ENCODE measurements at places on chromosomes 16 and 17.

GRCh38 chr17:38418062-38418692, 10.1 kb upstream of the ARHGAP23 start:
- H3K27me3 ChIP-seq = peaks cover 29% of the 10 kb centered on the region
- H3K27ac ChIP-seq = no peak overlapping the region
- no peak overlapping the region for H3K4me3 ChIP-seq
- no peaks in the 10 kb centered on the region for H3K36me3 ChIP-seq

DNA sequence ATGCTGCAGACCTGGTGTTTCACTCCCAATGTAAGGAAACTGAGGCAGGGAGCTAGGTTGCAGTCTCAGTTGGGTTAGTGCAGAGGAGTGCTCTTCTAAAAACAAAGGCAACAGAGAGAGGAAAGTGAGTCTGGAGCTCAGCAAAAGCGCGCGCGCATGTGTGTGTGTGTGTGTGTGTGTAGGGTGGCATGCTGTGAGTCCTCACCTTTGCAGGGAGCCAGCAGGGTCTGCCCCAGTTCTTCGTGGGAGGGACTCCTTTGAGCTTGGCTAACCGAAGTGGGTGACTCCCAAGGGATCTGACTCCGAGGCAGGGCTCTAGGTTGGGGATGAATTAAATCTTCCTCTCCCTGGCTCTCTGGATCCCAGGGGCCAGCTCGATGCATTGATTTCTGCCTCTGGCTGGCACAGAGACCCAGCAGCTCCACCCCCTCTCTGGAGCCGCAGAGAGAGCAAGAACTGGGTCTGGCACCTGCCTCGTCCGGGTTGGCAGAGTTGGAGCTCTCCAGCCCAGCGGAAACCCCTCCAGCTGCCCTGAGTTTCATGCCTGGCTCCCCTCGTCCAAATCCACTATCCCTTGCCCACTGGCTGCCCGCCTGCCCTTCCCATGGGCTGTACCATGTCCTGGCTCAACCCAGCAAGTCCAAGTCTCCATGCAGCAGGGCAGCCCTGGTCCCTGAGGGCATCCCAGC, 1.3 kb upstream of the BTBD17 start:
- no peak overlapping the region for H3K4me3 ChIP-seq
- DNase-seq = no peak
- H3K27me3 ChIP-seq = peaks cover 20% of the 10 kb centered on the region
- no peak overlapping the region for H3K27ac ChIP-seq
- H3K4me1 ChIP-seq = no peaks in the 10 kb centered on the region

DNA sequence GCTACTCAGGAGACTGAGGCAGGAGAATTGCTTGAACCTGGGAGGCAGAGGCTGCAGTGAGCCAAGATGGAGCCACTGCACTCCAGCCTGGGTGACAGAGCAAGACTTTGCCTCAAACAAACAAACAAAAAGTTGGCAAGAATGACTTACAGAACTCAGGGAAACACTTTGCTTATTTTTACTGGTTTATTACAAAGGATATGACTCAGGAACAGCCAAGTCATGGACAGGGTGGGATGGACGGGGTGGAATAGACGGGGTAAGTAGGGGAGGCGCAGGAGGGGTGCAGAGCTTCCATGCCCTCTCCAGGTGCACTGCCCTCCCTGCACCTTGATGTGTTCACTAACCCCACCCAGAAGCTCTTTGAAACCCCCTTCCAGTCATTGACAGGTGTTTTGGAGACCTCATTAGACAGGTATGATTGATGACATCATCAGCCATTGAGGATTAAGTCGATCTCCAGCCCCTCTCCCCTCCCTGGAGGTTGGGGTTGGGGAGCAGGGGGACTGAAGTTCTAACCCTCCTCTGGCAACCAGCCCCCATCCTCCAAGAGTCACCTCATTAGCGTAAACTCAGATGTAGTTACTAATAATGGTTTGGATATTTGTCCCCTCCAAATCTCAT, 41.3 kb upstream of the ZCCHC14 start:
- DNase-seq = no peak
- H3K27me3 ChIP-seq = peaks cover 20% of the 10 kb centered on the region
- H3K27ac ChIP-seq = no peak overlapping the region
- H3K36me3 ChIP-seq = peaks cover 6% of the 10 kb centered on the region
- H3K4me1 ChIP-seq = no peaks in the 10 kb centered on the region
- H3K4me3 ChIP-seq = no peak overlapping the region

- peaks cover 19% of the 10 kb centered on the region for H3K27me3 ChIP-seq
- no peak for DNase-seq
- no peak overlapping the region for H3K27ac ChIP-seq
- no peak overlapping the region for H3K4me3 ChIP-seq
These were observed 13.0 kb upstream of the ZCCHC14 start for GRCh38 chr16:87505834-87506233.

GRCh38 chr16:46844771-46845170, 13.8 kb upstream of the C16orf87 start:
- no peak overlapping the region for H3K4me3 ChIP-seq
- no peaks in the 10 kb centered on the region for H3K36me3 ChIP-seq
- no peaks in the 10 kb centered on the region for H3K27me3 ChIP-seq
- no peak for DNase-seq

DNA sequence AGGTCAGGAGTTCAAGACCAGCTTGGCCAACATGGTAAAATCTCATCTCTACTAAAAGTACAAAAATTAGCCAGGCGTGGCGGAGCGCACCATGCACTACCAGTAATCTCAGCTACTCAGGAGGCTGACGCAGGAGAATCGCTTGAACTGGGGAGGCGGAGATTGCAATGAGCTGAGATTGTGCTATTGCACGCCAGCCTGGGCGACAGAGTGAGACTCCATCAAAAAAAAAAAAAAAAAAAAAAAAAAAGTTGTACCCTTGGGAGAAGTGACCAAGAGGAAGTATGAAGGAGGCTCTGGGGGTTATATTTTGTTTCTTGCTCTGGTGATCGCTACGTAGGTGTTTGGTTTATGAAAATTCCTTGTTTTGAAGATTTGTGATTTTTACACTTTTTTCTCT, 66.3 kb downstream of the LITAF start:
- peaks cover 5% of the 10 kb centered on the region for H3K27me3 ChIP-seq
- DNase-seq = peak; percentile 30
- no peak overlapping the region for H3K27ac ChIP-seq
- H3K4me1 ChIP-seq = peaks cover 2% of the 10 kb centered on the region

DNA sequence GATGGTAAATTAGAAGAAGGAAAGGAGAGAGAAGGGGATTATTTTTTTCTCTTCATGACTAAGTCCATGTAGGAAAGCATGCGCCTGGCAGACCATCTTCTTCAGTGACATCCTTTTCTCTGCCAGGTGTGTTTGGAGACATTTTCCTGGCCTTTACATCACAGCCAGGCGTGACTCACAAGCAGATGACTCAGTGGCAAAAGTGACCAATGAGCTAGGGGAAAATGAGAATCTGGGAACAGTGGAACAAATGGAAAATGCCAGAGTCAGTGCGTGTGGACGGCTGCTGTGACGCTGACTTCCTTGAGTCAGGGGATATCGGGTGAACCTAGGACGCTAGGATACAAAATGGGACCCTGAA, 9.4 kb downstream of the KIAA0513 start:
- peaks cover 2% of the 10 kb centered on the region for H3K36me3 ChIP-seq
- H3K27me3 ChIP-seq = peaks cover 3% of the 10 kb centered on the region
- H3K4me1 ChIP-seq = no peaks in the 10 kb centered on the region
- no peak for DNase-seq

GRCh38 chr16:75385507-75386152, 47.7 kb downstream of the CFDP1 start:
- no peak for DNase-seq
- no peak overlapping the region for H3K4me3 ChIP-seq
- no peak overlapping the region for H3K27ac ChIP-seq

- no peak overlapping the region for H3K4me3 ChIP-seq
- DNase-seq = no peak
- no peak overlapping the region for H3K27ac ChIP-seq
- no peaks in the 10 kb centered on the region for H3K36me3 ChIP-seq
These were observed 9.7 kb downstream of the ZG16B start for GRCh38 chr16:2839650-2840450.

DNA sequence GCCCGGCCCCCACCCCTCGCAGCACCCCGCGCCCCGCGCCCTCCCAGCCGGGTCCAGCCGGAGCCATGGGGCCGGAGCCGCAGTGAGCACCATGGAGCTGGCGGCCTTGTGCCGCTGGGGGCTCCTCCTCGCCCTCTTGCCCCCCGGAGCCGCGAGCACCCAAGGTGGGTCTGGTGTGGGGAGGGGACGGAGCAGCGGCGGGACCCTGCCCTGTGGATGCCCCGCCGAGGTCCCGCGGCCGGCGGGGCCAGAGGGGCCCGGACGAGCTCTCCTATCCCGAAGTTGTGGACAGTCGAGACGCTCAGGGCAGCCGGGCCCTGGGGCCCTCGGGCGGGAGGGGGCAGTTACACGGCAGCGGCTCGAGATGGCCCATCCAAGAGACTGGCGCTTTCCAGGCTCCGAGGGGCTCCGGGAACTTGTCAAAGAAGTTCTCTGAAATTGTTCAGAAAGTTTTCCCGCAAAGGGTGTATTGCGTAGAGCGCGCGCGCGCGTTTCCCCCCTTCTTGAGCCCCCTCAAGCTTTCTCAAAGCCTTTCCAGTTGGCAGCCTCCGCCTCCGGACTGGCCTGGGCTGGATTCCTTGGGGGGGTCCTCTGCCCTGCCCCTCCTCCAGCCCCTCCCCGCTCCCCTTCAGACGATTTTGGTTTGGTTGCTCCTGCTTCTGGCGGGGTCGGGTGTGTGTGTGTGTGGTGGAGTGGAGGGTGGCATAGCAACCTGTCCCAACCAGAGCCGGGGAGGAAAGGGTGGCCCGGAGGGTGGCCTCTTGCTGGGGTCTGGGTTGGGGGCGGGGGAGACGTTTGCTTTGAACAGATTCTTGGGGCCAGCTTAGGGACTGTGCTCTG, 504 bp downstream of the ERBB2 start:
- peaks cover 22% of the 10 kb centered on the region for H3K27me3 ChIP-seq
- peaks cover 5% of the 10 kb centered on the region for H3K36me3 ChIP-seq
- peak overlapping the region; percentile 8 for H3K4me3 ChIP-seq
- H3K4me1 ChIP-seq = peaks cover 9% of the 10 kb centered on the region

- no peak overlapping the region for H3K27ac ChIP-seq
- H3K4me1 ChIP-seq = peaks cover 7% of the 10 kb centered on the region
- no peak for DNase-seq
- no peaks in the 10 kb centered on the region for H3K36me3 ChIP-seq
- no peak overlapping the region for H3K4me3 ChIP-seq
- no peaks in the 10 kb centered on the region for H3K27me3 ChIP-seq
These were observed 25.9 kb downstream of the MYH11 start for GRCh38 chr16:15830832-15831451.

DNA sequence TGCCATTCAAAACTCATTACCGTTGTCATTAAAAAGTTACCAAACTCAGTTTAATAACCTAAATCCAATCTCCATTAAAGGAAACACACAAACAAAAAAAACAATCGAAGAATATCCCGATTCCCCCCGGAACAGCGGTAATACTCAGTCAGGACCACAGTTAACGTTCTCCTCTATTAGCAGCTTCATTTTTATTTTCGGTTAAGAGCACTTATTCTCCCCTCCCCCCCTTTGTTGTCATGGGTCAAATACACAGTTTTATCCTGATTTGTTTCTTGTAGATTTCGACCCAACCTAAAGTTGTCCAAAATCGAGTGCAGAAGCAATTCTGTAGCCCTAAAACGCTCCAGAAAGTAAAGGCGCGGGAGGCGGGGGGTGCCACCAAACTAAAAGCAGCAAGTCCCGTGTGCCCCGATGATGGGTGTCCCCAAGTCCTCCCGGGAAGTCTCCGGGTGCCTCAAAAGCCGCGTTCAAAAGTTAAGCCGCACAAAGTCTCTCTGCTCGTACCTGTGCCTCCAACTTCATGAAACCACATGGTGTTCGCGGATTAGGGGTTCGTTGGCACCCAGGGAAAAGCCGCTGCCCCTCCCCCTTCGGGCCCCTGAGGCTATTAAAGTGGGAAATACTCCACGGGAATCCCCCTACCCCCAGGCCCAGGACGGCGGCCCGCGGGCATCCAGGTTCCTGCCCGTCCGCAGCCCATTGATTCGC, 996 bp downstream of the SUMO2 start:
- peak overlapping the region; percentile 95 for H3K27ac ChIP-seq
- H3K27me3 ChIP-seq = no peaks in the 10 kb centered on the region
- peaks cover 19% of the 10 kb centered on the region for H3K4me1 ChIP-seq
- H3K4me3 ChIP-seq = peak overlapping the region; percentile 83
- H3K36me3 ChIP-seq = peaks cover 4% of the 10 kb centered on the region

DNA sequence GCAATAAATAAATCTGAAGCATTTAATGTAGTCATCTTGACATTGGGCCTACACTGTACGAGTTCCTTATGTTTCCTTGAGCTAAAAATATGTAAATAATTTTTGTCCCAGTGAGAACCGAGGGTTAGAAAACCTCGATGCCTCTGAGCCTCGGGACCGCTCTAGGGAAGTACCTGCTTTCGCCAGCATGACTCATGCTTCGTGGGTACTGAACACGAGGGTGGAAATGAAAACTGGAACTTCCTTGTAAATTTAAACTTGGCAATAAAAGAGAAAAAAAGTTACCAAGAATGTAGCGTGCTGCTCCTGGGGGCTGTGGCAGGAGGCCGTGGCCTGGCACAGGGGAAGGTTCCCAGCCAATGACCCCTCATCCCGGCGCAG, 74.1 kb downstream of the SOCS1 start:
- H3K27ac ChIP-seq = peak overlapping the region; percentile 79
- H3K4me1 ChIP-seq = peaks cover 12% of the 10 kb centered on the region

DNA sequence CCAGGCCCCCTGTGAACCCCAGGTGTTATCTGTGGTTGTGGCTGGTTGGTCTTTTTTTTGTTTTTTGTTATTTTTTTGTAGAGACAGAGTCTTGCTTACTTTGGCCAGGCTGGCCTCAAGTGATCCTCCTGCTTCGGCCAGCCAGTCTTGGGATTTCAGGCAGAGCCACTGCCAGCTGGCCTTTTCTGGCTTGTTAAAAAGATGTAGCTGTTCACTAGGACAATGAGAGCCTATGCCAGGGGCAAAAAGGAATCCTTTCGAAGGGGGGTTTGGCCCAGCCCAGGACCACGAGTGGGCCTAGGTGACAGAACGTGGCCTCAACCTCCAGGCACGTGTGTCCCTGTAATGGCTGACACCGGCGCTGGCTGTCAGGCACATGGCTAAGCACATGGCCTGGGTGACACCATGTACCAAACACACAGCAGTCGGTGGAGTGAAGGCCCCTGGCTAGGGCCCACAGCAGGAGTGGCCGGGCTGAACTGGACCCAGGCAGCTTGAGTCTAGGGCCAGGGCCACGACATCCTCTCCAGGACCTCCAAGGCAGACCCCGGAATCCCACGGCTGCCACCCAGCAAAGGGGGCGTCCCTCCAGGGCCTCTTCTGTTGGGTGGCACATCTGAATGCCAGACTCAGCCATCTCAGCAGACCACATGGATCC, 6.9 kb upstream of the SLC38A8 start:
- H3K36me3 ChIP-seq = peaks cover 31% of the 10 kb centered on the region
- no peaks in the 10 kb centered on the region for H3K4me1 ChIP-seq
- H3K4me3 ChIP-seq = no peak overlapping the region
- no peaks in the 10 kb centered on the region for H3K27me3 ChIP-seq
- H3K27ac ChIP-seq = no peak overlapping the region

- H3K27ac ChIP-seq = no peak overlapping the region
- DNase-seq = no peak
- no peaks in the 10 kb centered on the region for H3K36me3 ChIP-seq
- H3K4me3 ChIP-seq = no peak overlapping the region
These were observed 49.7 kb downstream of the TOX3 start for GRCh38 chr16:52497067-52497816.
